NCI-H1930 (cell line): ENCODE measurements at places on chromosomes 11 and 22.

DNA sequence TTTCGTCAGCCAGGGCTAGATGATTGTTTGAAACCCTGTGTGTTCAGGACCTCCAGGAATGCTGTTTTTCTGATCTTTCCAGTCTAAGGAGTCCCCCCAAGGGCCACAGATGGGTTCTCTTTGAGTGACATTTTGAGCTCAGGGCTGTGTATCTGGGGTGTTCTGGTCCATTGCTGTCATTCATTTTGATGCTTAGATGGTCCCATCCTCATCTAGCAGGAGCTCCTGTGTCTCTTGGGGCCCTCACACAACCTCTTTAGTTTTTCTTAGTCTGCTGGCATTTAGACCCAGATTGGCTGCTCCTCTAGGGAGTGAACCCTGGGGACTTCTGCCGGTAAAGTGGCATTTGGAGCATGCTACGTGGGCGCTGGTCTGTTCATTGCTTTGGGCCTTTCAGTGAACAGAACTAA, 39.1 kb downstream of the MED15 start:
- DNase-seq: no peak

GRCh38 chr11:123413636-123414035, 16.4 kb upstream of the GRAMD1B start:
- DNase-seq: no peak

DNA sequence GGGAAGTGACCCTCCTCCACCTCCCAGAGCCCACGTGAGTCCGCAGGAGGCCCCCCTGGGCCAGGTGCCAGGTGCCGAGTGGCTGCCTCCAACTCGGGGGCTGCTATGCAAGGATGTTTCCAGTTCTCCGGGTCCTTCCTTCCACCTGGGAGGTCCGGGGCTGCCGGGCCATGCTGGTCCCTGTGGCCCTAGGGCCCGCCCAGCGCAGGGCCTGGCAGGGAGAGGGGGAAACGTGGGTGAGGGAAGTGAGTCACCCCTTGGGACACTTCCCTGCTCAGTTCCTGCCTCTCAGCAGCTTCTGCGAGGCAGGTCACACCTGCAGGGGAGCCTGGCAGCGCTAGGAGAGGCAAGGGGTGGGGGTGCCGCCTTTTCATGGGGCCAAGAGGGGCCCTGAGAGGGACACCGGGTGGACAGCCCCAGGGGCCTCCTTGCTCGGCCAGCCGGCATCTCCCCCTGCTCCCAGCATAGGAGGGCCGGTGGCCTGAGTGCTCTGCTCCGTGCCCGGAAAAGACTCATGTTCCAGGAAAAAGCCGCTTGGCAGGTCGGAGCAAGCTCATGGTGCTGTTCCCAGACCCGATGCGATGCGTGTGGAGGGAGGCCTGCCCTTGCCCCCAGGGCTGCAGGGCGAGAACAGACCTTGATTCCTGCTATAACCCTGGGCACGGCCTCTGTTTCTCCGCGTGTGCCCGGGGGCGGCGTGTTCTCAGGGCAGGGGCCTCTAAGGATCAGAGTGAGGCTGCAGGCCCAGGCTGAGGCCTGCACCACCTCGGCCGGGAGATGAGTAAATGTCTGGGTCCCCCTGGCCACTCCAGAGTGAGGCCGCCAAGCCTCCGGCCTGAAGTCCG, 30.3 kb upstream of the WNT7B start:
- DNase-seq: no peak

DNA sequence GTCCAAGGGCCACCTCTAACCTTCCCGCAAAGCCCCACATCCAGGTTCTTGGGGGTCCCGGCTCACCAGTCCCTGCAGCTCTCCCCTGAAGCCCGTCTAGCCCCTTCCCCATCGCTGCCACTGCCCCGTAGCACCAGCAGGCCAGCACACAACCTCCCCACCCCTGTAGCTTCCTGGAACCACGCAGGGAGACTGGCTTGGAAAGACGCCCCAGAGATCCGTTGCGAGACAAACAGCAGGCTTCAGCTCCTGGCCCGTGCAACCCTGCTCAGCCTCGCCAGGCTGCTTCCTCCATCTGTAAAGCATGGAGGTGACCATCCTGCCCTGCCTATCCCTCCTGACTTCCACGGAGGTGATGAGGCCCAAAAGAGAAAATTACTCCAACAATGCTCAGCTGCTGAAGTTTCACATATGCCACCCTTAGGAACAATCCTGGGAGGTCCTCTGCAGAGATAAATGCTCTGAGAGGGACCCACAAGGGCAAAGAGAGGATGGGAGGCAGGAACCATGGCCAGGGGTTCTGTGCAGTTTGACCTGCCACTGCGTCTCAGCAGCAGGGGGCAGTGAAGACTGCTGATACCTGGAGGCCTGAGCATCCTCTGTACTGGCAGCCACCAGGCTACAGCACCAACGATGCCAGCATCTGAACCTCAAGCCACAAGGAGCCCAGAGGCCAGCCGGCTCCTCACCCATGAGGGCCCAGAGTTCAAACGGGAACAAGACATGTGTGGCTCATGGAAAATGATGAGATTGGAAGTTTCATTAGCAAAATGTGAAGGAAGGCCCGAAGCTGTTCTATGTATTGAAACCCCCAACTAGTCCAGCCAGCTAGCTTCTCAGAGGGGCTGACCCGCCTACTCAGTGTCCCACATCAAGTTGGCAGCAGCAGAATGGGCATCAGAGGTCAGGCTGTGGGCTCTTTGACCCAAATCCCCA, 16.1 kb downstream of the DGCR2 start:
- no peak for DNase-seq

DNA sequence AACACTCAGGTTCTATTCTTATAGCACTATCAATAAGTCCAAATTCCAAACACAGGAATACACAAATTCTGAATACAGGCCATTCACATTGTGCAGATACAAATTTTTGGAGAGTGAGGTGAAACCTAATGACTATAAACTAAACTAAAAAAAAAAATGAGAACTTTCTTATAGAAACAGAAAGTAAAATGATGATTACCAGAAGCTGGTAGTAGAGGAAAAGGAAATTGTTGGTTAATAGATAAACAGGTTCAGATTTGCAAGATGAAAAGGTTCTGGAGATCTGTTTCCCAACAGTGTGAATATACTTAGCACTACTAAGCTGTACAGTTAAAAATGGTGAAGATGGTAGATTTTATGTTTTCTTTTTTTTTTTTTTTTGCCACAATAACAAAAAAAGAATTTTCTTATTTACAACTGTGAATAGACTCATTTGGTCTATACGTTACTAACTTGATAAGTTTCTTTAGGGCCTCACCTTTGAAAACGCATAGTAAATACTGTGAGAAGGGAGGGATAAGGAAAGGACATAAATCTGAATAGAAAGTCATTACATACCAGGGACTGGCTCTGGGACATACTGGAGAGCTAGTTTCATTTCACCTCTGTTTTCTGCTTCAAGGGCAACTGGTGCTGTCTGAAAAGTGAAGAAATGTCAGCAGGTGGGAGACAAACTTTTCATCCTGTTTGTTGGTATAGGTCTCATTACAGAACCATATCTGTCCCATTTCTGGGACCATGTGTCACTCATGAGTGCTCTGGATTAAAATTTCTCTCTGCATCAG, 14.2 kb upstream of the CCDC89 start:
- no peak for DNase-seq

GRCh38 chr11:26792941-26793340, 71.1 kb upstream of the SLC5A12 start:
- DNase-seq: no peak

- no peak for DNase-seq
Measured at GRCh38 chr22:42655693-42656092, 6.5 kb upstream of the CYB5R3 start.

- no peak for DNase-seq
Measured at GRCh38 chr11:23201936-23202522, 341.8 kb upstream of the CCDC179 start.

DNA sequence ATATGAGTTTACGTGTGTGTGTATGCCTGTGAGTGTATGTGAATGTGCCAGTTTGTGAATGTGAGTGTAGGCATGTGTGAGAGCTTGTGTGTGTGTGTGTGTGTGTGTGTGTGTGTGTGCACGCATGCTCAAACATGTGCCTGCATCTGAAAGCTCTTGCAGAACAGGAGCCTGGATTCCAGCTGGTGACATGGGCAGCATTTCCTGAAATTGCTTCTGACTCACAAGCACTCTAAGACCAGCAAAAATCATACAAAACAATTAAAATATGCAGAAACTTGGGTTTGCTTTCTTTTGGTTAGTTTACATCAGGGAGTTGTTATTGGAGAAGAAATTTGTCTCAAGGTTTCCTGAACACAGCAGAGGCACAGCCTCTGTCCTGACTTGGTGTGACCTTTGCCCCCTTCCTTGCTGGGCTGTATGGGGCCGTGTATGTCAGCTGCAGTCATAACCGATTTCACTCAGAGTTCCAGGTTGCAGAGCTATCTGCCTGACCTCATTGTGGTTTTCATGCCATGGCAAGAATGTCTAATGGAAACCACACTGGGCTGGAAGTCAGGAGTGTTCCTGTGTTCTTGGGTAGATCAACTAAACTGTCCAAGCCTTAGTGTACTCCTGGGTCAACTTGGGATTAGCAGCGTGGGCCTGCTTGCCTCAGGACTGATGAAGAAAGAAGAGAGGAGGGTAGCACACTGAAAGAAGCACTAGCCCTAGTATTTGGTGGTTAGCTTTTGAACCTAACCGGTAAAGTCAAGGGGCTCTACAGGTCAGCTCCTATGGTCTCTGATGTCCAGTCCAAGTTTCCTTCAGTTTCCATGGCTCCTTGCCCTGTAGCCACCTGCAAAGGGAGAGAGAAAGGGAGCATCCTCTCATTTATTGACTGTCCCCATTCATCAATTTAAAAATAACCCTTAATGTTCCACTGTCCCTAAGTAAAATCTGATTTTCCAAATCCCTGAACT, 143.7 kb downstream of the SNX19 start:
- no peak for DNase-seq

- DNase-seq: no peak
Measured at GRCh38 chr11:36347384-36347906, 51.4 kb downstream of the PRR5L start.

- no peak for DNase-seq
Measured at GRCh38 chr11:44403587-44404273, 93.8 kb upstream of the ALX4 start.

- no peak for DNase-seq
Measured at GRCh38 chr22:43754176-43754575, 57.9 kb downstream of the EFCAB6 start.

- no peak for DNase-seq
Measured at GRCh38 chr11:39249566-39250365, 2209.7 kb downstream of the LRRC4C start.

- DNase-seq: peak; percentile 10
Measured at GRCh38 chr22:49209452-49210195, 618.0 kb downstream of the BRD1 start.

DNA sequence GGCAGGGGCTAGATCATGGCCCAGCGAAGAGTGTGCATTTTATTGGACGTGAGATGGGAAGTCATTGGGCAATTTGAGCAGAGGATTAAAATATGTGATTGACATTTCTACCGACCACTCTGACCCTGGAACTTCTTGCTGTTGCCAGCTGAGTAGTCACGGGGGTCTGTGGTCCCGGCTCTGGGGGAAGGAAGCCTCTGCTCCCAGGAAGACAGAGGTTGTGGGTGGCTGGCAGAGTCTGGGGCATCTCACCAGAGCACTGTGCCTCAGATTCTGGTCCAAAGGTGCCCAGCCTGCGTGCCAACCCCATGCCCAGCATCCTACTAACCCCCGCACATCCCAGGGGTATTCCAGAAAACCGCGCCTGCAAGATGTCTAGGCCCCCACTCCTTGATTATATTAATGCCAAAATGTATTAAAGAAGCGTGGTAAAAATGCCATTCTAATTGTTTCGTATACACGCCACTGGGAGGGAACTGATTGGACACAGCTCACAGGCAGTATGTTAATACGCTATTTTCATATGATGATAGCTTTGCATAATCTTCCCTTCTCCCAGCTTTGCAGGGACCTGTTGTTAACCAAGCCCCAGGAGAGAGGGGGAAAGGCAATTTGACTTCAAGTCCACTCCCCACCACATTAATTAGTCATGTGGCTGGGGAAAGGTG, 25.3 kb upstream of the LMO1 start:
- no peak for DNase-seq

DNA sequence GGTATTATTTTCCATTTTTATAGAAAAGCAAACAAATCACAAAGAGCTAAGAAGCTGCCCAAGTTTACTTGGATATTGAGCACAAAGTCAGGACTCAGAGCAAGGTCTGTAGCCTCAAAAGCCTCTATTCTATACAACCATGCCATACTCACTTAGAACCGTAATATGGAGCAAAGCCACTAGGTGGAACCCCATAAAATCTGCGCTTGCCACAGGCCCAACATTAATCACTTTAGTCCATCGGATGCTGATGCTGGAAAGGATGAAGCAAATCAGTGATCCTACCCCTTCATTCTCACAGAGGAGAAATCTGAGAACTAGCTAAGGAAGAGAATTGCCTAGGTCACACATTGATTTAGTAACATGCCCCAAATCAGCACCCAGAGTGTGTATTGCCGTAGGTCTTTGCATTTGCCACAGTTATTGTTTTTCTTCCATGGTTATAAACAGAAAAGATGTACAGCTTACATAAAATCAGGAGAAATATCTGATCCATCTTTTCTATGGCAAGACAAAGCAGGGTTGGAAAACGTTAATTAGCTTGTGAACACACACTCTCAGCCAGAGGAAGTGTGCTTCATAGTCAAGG, 56.7 kb upstream of the RAB38 start:
- no peak for DNase-seq

DNA sequence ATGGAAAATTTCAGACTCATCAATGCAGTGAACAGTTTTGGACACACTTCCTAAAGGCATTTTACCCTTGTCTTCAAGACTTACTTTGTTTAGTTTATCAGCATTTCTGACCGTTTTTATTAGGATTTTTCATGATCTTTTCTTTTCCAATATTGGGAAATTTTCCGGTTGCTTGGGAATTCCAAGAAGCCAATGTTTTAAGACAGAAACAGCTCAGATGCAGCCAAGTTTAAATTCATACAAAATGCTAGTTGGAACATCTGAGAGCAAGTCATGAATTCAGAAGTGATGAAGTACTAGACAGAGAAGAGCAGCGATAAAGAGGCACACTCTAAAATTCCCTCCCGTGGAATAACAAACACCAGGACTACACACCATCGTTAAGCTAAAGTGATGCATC, 68.6 kb downstream of the RAB38 start:
- DNase-seq: no peak

GRCh38 chr11:10653946-10654810, 39.4 kb downstream of the IRAG1 start:
- DNase-seq: no peak

DNA sequence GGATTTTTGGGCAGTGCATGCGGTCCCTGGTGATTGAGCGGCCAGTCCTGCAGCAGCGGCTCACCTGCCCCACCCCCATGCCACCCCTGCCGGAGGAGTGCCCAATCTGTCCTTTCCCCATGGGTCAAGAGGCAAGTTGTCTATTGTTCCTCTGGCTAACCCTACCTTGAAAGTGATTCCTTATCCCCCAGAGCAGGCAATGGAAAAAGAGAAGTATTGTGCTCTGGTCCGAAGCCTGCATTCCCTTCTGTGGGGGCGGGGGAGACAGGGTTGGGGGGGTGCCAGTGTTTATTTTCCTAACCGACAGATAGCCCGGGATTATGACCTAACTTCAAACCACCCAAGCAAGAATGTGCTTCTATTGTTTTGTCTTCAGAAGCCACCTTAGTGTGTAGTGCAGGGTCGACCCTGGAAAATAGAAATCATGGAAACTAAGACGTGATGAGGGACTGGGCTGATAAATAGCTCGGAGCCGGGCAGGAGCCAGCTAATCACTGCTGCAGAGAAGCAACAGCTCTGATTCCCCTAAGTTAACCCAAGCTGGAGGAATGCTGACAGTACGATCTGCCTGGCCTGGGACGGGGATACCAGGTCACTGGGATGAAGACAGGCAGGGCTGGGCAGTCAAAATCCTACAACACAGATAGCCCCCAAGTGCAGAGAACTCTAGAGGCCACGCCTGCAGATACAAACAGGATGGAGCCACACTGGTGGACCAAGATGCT, 38.7 kb upstream of the ATXN10 start:
- DNase-seq: no peak

GRCh38 chr11:113243696-113244095, 70.7 kb upstream of the TTC12 start:
- DNase-seq: no peak
